ENCODE measurements at places on chromosomes 1 and 21.
A peak's percentile ranks its signal among the peaks of the same experiment; 100 is the strongest.

GRCh38 chr1:154849645-154850131, 20.4 kb downstream of the KCNN3 start:
- peak; percentile 63 for DNase-seq

DNA sequence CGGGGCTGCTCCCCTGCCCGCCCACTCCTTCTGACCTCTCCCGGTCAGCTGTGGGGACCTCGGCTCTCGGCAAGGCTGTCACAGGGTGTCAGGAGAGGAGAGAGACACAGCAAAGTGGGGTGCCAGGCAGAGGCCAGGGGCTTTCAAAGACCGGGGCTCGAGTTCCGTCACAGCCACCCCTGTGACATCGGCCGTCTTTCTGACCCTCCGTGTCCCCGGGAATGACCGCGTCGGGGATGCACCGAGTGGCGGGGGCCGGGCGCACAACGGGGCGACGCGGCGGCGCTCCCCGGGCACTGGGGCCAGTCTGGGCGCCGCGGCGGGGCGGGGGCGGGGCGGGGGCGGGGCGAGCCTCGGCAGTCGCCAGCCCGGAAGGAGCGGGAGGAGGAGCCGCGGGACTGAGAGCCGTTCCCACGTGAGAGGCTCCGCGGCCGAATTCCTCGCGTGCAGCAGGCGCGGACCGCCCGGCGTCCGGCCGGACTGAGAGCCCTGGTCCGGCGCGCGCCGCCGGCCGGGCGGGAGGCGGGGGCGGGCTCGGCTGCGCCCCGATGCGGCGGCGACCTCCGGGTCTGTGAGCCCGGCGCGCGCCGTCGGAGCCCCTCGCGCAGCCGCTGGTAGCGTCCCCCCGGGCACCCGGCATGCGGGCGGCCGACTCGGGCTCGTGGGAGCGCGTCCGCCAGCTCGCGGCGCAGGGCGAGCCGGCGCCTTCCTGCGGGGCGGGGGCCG, 229.7 kb upstream of the TMEM51 start:
- DNase-seq, result peak; percentile 89

- no peak for DNase-seq
Observed at GRCh38 chr21:38221594-38221993, 35.2 kb upstream of the KCNJ15 start.

GRCh38 chr1:19458815-19459417, 26.4 kb downstream of the CAPZB start:
- DNase-seq, result no peak

DNA sequence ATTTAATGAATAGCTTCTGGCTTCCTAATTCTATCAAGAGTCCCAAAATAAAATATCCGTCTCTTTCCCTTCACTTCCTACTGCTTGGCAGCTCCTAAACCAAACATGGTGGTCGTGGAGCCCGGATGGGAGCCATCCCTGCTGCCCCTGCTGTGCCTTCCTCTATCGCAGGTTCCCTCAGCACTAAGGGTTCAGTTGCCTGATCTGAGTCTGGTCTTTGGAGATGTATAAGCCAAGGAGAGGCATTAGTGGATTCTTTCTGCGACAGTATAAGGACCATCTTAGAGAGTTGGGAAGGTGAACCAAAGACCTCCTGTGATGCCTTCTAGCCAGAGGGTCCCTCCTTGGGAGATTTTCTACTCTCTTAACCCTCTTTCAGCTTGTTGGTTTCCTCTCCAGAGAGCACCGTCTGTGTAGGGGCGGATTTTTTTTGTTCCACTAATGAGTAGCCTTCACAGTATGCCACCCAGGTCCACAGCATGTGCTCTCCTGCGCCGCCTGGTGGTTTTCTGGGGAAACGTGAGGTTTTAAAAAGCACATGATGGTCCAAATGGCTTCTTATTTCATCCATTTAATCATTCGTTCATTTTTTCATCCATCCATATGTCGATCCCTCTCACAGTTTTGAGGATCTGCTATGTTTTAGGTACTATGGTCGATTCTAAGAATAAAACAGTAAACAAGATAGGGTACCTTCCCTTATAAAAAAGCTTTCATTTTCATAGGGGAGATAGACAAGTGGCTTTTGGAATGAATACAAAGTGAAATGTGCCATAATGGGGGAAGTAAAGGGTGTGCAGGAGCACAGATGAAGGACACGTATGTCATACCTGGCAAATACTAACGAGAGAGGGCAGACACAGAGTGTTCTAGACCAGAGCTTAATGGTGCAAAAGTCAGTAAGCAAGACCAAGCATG, 71.0 kb downstream of the NFASC start:
- DNase-seq, result peak; percentile 70

DNA sequence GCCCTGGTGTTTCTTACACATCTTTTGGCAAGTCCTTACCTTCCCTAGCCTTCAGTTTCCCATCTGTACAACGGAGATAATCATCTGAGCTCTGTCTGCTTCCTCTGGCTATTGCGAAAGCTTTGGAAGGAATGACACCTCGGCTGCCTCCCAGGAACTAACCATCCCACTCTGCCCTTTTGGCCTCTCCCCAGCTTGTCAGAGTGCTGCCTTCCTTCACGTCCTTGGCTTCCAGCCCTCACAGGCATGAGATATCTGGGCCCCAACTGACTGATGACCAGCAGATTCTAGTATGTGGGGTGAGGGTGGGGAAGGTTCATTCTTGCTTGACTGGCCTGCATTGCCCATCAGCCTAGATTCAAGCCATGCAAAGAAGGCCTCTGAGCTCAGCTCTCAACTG, 253.1 kb upstream of the FGGY start:
- no peak for DNase-seq

- DNase-seq, result no peak
Observed at GRCh38 chr1:211750599-211750998, 75.2 kb upstream of the NEK2 start.

- DNase-seq, result peak; percentile 76
Observed at GRCh38 chr21:33975548-33976081, 60.0 kb upstream of the ATP5PO start.

- no peak for DNase-seq
Observed at GRCh38 chr21:46078322-46078977, 19.5 kb upstream of the COL6A2 start.

DNA sequence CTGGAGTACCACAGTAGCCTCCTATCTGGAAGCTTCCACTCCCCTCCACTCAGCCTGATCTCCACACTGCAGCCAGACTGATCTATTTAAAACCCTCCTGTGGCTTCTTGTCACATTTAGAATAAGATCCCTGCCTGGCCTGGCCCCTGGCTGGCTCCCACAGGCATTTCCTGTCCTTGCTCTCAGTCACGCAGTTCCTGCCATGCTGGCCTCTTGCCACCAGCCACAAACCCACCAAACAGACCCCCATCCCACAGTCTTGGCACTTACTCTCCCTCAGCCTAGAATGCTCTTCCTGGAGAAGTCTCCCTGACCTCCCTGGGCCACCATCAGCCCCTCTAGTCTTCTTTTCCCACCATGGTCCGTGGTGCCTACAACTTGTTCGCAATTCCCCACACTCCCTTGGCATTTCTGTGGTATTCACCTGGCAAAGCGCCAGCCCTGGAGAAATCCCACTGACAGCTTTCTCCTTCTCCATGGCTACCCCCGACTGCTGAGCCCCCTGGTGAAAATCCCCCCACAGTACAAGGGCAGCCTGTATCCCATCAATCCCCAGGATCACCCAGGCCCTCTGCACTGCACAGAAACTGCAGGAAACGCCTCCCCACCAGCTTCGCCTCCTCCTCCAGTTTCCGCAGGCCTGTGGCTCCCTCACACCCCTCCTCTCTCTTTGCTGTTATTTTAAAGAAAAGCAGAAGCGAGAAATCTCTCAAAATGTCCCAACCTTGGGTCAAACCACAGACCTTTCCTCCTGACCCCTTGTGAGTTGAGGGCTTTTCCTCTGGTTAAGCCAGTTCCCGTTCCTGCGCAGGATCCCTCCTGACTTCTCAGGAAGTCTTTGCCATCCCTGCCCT, 94.5 kb downstream of the SYT2 start:
- peak; percentile 67 for DNase-seq

DNA sequence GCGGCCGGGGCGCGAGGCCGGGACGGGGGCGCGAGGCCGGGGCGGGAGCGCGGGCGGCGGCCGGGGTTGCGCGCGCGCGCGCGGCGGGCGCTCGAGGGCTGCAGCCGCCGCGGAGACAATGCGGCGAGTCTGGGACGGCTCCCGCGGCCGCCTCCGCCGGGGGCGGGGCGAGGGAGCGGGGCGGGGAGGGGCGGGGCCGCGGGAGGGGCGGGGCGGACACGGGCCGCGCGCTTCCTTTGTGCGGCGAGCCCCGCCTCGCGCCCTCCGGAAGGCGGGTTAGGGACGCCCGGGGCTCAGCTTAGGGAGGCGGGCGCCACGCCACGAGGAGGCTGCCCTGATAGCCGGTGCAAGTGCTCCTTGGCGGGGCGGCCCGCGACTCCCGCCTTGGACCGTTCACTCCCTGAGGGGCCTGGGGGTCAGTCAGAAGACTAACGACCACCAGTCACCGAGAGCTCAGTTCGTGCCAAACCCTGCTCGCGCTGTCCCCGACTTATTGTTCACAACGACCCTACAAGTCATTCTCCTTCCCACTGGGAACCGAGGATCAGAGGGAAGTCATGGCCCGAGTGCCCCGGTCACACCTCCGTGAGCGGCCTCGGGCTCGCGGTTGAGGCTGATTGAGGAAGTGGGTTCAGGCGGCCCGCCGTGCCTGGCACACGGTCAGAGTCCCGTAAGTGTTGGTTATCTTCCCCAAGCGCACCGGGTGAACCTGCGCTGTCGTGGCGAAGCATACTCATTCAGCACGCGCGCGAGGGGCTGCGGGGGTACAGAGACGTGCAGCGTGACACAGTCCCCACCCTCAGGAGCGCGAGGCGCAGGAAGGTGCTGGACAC, 29.1 kb upstream of the A3GALT2 start:
- DNase-seq, result peak; percentile 98

GRCh38 chr1:19424651-19425570, 60.4 kb downstream of the CAPZB start:
- no peak for DNase-seq

DNA sequence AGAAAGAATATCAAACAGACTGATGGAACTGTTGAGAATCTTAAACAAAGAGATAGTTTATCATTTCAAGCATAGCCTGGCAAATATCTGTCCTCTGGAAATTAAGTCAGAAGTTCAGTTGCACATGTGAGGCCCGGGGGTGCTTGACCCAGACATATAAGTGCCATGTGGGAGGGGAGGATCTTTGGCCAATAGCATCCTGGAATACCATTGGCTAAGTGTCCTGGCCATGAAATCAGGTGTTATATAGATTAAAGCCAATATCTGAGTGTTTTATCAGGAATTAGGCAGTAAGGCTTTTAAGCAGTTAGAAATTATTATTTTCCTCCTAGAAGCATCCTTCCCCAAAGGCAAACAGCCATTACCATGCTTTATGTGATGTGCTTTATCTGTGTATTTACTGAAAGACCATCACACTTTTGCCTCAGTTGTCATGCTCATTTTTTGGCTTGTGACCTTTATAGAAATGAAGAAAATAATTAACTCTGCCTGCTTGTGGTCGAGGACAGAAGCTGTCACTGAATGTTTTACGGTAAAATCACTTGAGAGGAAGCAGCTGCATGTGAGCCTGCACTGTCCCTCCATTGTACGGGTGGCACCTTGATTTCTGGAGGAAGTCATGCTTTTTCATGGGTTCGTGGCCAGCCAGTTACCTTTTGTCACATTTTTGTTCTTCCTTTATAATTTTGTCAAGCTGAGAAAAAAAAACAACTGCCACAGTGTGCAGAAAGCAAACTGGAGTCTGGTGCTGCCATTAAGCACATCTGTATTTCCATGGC, 259.9 kb upstream of the FMN2 start:
- DNase-seq, result no peak

DNA sequence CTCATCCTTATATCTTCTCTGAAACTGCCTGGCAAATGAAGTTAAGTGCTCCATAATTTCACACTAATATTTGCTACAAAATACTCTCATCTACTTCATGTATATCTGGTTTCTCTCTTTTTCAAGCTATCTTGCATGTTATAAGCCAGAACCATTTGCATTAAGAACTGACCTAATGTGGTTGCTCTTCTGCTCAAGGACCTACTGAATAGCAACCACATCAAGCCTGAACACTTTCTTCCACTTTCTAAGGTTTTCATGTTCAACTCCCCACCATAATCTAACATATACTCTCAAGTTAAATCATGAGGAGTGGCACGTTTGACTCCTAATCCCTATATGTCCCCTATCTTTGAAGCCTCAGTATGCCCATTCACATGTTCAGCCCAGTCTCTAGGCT, 27.2 kb downstream of the RGS1 start:
- no peak for DNase-seq

DNA sequence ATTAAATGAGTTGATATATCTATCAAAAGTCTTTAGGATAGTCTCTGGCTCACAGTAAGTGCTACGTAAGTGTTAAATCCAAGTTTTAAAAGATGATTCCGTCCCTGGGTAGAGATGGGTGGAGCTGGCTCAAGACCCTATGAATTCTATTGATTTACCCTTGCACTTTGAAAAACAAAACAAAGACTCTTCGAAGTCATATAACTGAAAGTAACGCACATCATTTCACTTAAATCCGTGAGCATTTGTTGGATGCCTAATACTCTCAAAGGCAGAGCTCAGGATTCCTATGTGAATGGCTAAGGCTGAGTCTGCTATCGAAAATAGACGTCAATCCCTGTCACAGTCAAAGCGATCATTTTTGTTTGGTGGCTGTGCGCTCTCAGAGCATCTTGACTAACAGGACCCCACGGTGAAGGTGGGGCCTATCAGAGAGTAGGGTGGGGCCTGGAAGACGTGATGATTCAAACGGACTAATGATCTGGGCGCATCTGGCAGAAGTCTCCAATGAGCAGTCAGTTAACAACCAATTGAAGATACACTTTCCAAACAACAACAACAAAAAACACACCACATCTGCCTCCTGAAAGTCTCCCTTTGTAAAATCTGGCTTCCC, 1.2 kb upstream of the NUCKS1 start:
- DNase-seq, result no peak

- DNase-seq, result no peak
Observed at GRCh38 chr1:107867422-107867821, 97.6 kb downstream of the VAV3 start.

GRCh38 chr1:117689997-117690625, 84.3 kb downstream of the TENT5C start:
- DNase-seq, result no peak

DNA sequence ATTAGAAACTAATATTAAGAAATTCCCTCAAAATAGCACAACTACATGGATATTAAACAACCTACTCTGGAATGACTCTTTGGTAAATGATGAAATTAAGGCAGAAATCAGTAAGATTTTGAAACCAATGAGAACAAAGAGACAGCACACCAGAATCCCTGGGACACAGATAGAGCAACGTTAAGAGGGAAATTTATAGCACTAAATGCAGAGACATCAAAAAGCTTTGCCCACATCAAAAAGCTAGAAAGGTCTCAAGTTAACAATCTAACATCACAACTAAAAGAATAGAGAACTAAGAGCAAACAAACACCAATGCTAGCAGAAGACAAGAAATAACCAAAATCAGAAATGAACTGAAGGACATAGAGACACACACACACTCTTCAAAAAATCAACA, 48.6 kb upstream of the LRRC8B start:
- DNase-seq, result no peak

GRCh38 chr21:42374457-42374856, 8.1 kb upstream of the TFF1 start:
- no peak for DNase-seq

Data from GM13977 (cell line).